ENCODE measurements at places on chromosomes 12 and 14.

DNA sequence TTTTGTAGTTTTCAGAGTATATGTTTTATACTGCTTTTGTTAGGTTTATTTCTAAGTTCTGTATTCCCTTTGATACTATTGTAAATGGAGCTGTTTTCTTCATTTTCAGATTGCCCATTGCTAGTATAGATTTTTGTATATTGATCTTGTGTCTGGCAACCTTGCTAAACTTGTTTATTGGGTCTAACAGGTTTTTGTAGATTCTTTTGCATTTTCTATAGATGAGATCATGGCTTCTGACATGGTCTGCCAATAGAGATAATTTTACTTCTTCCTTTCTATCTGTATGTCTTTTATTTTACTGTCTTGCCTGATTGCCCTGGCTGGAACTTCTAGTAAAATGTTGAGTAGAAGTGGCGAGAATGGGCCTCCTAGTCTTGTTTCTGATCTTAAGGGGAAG, 40.3 kb downstream of the ANKRD9 start:
- DNase-seq = no peak

DNA sequence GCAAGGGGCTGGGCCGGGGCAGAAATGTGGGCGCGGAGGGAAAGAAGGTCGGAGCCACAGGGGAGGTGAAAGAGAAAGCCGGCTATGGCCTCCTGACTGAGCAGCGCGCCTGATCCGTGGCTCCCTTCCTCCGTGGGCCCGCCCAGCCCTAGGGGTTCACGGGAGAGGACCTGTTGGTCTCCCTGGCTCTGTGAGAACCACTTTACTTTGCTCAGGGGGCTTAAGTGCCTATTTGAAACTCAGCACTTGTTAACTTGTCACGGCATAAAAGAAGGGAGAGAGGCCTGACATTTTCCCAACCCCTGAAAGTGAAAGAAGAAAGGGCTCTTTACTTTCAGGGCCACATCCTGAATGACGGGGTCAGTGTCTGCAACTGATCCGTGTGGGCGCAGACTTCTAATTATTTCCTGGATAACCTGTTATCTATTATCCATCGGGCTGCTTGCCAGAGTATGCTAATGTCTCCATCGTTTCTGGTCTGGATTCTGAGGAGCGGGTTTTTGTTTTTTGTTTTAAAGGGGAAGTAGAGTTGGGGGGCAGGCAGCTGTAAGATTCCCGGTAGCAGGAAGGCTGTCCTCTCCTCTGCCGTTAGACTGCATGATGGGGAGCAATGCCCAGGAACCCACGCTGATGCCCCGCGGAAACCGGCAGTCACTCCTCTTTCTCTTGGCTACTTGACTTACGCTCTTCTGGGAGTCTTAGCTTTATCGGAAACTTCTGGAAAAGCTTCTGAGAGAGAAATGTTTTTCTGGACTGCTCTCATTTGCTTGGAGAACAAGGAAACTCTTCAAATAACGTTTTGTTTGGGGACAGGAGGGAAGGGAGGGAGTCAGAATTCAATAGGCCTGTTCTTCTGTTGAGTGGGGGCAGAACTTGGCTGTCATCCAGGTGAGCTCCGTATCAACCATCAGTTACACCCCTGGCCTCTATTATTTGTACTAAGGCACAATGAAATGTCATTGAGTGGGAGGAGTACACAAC, 127.7 kb upstream of the MAX start:
- DNase-seq = peak; percentile 41

DNA sequence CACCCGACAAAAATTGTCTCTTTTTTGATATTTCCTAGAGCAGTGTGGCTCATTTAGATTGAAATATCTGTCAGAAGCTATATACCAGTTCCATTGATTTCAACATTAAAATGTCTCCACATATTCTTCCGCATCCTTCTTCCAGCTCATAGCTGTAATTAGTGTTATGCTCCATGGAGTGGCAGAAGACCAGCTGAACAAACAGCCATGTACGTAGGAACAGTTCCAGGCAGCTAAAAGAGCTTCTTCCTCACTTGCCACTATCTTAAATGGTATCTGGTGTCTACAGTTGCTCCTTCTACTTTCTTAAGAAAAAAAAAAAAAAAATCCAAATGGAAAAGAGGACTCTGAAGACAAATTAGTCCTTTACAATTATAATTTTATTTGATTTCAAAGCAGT, 848.0 kb downstream of the DIO2 start:
- no peak for DNase-seq

GRCh38 chr14:21226467-21226866, 42.8 kb downstream of the HNRNPC start:
- DNase-seq = no peak

DNA sequence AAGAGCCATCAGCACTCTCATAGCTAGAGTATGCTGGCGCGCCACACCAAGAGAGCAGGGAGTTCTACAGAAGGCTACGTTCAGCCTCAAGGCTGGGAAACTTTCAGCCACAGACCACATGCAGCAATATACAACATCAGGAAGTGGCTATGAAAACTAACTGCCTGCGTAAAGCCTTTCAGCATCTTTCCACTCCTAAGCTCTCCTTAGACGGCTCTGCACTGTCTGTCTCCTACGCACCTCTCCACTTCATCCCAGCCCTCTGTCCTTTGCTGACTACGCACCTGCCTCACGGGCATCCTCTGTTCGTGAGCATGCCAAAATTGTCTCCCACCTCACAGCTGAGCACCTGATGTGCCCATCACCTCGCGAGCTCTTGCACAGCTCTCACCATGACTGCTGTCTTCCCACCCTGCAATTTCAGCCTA, 9.7 kb downstream of the MPHOSPH9 start:
- peak; percentile 66 for DNase-seq
